Stimulated activated CD4-positive, alpha-beta T cell treated with anti-CD3 and anti-CD28 coated beads, Interleukin-12 subunit alpha, Interleukin-12 subunit beta, amount 100 ng/mL, for 24 hours (primary cell): ENCODE measurements at places on chromosomes 12 and 14.

- DNase-seq: no peak
Measured at GRCh38 chr12:123107926-123108681, 42.8 kb downstream of the PITPNM2 start.

DNA sequence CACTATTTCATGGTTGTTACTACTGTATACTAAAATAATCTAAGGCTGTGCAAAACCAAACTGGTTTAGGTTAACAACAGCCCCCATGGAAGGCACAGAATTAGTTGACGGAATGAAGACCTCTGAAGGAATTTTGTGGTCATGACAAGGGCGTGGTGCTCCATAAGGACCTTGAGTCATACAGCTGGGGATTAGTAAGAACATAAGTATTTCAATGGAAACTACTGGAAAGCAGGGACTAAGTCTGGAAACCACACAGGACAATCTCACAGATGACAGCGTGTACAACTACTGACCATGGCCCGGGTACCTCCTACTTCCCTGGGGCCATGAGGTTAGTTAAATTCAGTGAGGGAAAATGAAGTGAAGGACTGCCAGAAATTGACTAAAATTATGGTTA lies 98.5 kb upstream of the PLEKHA5 start:
- DNase-seq: no peak

- no peak for DNase-seq
Measured at GRCh38 chr14:32513571-32514009, 184.5 kb downstream of the AKAP6 start.

GRCh38 chr14:89214221-89214965 lies 202.6 kb downstream of the FOXN3 start:
- DNase-seq: no peak

DNA sequence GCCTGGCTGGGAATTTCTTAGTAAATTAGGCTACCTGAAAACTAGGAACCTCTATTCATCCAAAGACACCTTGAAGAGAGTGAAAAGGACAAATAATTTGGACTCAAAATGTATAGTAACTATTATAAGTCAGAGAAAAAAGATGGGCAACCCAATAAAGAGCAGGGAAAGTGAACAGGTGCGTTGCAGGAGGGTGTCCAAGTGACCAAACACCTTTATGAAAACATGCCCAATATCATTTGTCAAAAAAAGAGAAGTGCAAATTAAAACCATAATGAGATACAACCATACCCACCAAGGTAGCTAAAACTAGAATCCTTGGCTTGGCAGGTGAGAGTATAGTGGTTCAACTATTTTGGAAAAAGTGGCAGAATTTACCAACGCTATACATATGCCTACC lies 24.9 kb upstream of the PLD4 start:
- no peak for DNase-seq

DNA sequence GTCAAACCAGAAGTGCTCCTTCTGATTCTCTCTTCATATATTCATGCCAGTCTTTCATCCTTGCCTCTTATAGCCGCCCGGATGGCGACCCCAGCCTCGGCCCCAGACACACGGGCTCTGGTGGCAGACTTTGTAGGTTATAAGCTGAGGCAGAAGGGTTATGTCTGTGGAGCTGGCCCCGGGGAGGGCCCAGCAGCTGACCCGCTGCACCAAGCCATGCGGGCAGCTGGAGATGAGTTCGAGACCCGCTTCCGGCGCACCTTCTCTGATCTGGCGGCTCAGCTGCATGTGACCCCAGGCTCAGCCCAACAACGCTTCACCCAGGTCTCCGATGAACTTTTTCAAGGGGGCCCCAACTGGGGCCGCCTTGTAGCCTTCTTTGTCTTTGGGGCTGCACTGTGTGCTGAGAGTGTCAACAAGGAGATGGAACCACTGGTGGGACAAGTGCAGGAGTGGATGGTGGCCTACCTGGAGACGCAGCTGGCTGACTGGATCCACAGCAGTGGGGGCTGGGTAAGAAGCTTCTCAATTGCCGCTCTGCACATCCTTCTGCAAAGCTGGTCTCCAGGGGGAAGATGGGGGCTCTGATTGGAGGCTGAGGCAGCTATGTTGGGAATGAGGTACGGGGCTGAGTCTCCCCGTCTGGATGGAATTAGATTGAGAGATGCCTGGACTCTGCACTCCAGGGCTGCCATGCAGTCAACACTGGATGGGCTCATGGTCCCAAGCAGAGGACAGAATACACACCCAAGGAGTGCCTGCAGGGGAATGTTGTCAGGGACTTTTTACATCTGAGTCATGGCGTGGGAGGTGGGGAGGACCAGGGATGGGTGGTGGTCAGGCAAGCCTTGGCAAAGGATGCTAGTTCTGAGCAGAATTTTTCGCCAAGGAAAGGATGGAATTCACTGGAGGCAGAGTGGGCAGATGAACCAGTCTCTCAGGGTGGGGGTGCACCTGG lies 1.3 kb downstream of the BCL2L2 start:
- no peak for DNase-seq

DNA sequence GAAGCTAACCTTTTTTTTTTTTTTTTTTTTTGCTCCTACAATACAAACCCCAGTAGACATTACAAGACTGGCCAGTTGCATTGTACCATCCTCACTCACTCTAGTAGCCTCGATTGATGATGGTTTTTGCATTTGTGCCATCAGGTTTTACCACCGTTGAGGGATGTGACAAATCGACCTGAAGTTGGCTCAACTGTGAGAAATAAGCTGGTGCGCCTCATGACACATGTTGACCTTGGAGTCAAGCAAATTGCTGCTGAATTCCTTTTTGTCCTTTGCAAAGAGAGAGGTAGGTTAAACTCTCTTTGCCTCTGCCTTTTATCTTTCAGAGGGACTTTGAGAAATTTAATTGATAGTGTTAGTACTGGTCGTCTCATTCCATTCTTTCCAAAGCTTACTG lies 76.8 kb downstream of the RIC8B start:
- DNase-seq: no peak
